ENCODE measurements at places on chromosomes 4 and X.

- no peak for DNase-seq
These were observed 290.4 kb upstream of the MAGEB16 start for GRCh38 chrX:35507701-35508100.

- no peak for DNase-seq
These were observed 5.2 kb downstream of the KLF3 start for GRCh38 chr4:38669208-38669607.

DNA sequence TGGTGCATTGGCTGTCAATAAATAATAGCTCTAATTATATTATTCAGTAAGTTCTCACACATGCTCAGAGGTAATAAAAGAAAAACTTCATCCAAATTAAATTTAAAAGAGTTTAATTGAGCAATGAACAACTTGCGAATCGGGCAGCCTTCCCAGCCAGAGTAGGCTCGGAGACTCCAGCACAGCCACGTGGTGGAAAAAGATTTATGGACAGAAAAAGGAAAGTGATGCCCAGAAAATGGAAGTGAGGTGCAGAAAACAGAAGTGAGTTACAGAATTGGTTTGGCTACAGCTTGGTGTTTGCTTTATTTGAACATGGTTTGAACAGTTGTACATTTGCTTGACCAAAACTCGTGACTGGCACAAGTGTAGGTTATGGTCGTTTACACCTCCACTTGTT, 13.6 kb upstream of the BOD1L1 start:
- no peak for DNase-seq

GRCh38 chrX:72475338-72475737, 97.3 kb downstream of the HDAC8 start:
- no peak for DNase-seq

DNA sequence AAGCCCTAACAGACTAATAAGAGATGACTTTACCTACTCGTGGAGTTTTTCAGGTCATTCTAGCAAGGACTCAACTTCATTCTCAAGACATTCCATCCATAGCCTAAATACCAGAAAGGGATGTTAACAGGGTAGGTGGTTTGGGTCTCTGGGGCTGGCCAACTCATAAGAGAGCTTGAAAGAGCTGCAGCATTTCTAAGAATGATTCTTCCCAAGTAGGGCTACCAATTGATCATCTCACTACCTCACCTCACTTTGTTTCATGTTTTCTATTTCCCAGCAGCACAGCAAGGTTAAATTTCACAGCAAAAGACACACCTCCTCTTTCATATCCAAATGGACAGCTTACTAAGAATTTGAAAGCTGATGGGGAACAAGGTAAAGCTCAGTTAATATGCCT, 614.8 kb upstream of the DIPK2B start:
- no peak for DNase-seq

- DNase-seq, result no peak
These were observed 1044.4 kb upstream of the DIAPH2 start for GRCh38 chrX:95640226-95640625.

DNA sequence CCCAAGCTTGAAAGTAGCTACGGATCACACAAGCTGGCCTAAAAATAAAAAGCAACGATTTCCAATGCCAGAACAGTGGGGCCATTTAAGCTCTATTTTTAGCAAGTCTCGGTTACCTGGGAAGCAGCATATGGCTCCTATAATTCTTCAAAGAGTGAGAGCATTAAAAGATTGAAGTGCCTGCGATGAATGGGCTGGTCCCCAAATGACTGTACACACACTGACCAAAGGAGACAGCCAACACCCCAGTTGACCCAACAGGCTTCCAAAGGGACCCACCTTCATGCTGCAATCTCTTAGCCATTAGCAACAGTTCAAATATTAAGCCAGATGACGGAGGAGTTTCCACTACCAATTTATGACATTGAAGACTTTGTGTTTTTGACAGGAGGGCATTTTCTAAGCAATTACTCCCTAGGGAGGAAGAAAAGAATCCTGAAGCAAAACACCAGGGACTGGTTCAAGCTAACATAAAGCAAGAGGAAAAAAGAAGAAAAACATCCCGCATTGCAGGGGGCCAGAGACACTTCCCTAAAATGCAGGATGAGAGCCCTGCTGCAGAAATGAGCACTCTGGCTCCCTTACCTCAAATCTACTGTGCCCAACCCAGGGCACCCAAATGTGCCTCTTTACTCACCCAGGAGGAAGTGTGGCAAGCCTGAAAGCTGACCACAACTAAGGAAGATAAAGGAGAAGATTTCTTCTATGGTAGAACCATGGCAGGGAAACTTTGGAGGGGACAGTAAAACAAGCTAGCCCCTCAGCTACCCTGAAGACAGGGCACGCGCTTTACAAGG, 21.6 kb downstream of the SH3KBP1 start:
- no peak for DNase-seq

All from thymus (tissue), 14 donors.